ENCODE measurements at places on chromosomes 16 and 17.

DNA sequence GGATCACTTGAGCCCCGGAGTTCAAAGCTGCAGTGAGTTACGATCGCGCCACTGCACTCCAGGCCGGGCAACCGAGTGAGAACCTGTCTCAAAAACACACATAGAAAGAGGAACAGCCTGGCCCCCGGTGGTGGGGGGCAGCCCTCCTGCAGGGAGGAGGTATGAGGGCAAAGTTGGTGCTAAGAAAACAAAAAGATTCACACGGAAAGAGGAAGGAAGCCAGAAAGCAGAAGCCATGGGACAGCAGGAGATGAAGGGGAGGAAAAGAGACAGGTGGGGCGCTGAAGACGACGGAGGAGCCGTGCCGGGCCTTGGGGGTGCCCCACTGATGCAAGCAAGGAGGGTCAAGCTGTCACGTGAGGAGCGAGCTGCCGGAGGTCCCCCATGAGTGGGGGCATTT, 8.2 kb upstream of the C16orf74 start:
- DNase-seq, result no peak

DNA sequence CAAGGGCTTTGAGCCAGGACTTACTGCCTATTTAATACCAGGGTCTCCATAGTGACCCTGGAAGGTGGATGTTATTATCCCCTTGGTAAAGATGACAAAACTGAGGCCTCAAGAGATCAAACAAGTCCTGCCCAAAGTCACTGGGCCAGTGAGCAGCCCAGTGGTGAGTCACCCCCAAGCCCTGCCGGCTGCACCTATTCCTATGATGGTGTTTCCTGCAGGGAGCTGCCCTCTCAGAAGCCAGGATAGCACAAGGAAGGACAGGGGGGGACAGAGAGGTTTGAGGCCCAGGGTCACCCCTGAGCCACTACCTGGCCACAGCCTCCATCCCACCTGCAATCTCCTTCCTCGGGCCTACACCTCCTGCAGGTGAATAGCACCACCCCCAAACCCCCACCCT, 90.9 kb downstream of the SDK2 start:
- DNase-seq, result no peak

GRCh38 chr16:84040226-84040822, 2.3 kb downstream of the SLC38A8 start:
- no peak for DNase-seq

DNA sequence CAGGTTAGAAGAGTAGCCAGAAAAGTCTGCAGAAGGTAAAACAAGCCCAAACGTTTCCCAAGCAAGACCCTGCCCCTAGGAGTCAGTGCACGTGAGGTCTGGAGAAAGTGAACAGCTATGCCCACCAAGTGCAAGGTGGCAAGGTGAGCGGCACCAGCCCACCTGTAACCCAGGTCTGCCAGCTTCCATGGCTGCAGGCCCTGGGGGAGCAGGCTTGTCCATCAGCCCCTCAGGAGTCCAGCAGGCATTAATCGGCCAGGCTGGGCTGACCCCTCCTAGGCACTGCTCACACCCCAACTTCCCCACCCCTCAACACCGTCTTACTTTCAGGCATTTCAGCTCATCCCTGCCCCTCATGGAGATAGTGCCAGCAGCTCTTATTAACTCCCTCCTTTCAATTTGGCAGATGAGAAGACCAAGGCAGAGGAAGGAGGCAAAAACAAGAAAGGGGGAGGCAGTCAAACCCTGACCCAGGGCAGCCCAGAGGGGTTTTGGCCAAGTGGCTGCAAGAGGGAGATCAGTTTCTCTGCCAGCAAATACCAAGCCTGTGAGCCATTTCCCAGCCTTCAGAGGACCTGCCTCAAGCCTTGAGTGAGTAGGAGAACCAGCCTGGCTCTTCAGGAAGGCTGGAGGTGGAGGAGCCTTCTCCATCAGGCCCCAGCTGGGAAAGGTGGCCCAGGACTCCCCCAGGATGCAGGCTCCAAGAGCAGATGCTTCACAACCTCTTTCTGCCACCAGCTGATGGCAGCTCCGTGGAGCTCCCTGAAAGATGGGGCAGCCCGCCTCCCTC, 14.7 kb downstream of the BEAN1 start:
- no peak for DNase-seq

- no peak for DNase-seq
These were observed 428 bp upstream of the SALL1 start for GRCh38 chr16:51151435-51151960.

DNA sequence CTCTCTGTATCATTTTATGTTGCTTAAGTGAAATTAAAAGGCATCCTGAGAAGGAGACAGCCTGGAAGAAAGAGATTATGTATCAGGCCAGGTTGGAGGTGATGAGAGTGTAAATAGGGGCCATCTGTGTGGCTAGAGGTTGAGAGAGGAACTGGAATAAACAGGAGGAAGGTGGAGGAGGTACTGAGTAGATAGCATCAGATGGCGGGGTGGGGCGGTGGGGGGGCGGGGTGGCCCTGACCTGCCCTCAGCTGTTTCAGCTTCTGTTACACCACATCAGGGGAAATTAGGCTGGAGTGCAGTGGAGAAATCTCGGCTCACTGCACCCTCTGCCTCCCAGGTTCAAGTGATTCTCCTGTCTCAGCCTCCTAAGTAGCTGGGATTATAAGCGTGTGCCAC, 6.9 kb upstream of the KCNG4 start:
- no peak for DNase-seq

DNA sequence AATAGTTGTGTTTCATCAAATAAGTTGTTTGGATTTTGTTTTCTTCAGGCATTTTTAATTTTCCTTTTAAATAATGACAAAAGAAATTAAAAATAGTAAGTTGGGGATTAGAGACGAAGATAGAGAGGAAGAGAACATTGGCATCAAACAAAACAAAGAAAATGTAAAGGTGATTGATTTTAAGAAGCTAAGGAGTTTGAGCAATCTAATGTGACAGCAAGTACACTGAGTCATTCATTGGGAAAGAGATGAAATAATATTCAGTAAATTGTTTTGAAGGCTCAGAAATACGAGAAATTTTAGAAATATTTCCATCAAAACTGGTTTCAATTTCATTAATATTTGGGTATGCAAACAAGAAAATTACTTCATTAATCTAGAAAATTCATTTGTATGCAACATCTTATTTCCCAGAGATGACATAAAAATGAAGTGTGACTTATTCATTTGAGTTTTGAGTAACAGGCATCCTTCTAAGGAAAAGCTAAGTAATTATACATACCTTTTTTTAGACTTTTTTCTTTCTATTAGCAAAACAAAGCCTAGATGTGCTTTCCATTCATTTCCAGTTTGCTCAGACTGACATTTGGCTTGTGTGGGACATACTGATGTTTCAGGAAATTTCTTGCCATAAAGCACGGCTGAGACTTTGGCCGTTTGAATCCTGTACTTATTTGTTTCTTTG, 66.7 kb downstream of the COX10 start:
- DNase-seq, result no peak

Data from activated CD4-positive, alpha-beta T cell treated with anti-CD3 and anti-CD28 coated beads, Interleukin-2, Interleukin-4, amounts not matched to agents 100 ng/mL and 50 ng/mL, durations not matched to agents 16 hours and 8 hours (primary cell).